ENCODE measurements at places on chromosomes 13 and 19.

DNA sequence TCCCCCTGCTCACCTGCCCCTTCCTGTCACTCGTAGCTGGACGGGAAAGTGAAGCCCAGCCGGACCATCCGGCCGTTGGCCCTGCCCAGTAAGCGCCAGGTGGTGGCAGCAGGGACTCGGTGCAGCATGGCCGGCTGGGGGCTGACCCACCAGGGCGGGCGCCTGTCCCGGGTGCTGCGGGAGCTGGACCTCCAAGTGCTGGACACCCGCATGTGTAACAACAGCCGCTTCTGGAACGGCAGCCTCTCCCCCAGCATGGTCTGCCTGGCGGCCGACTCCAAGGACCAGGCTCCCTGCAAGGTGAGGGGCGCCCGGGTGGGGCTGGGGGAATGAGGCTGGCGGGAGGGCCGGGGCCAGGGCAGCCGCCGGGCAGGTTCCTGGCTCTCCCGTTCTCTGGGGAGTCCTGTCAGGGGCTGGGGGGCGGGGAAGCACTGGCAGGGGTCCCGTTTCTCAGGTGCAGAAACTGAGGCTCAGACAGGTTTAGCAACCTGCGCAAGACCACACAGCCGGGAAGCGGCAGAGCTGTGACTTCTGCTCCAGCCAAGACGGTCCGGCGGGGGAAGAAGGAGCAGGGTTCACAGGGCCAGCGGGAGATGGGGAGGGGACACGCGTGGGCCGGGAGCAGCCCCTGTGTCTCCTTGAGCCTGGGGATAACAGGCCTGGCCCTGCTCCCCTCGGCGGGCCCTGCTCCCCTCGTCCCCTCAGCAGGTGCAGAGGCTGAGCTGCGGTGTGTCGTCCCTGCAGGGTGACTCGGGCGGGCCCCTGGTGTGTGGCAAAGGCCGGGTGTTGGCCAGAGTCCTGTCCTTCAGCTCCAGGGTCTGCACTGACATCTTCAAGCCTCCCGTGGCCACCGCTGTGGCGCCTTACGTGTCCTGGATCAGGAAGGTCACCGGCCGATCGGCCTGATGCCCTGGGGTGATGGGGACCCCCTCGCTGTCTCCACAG lies 5.3 kb downstream of the GZMM start:
- no peak for DNase-seq

- no peak for DNase-seq
Measured at GRCh38 chr13:30147421-30147820, 159.9 kb downstream of the KATNAL1 start.

DNA sequence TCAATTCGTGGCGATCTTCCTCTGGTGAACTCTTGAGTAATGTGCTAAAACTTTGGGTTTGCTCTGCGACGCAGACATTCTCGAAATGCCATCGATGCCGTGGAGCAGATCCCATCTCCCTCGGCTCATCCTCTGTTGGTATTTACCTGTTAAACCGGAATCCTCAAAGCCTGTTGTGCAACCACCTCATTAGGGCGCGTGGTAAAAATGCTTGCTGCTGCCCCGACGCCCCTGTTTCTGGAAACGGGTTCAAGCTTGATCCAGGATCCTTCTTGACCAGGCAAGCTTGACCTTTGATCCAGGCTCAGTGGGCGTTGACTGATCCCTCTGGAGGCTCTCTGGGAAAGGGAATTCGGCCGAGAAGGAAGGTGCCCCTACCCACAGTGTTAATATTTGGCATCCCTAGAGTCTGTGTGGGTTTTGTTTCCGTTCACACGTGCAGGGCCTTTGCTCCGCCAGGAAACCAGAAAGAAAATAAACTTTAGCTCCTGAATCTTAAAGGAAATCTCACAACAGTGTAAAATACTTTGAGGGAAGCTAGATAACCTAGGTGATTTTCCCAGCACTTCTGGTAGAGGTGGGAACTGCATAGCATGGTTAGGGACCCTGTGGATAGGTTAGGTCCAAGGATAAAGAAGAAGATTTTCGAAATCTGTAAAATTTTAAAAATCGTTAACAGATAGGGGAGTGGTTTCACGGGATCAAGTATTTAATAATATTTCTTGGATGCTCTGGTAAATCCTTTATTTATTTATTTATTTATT lies 1.1 kb downstream of the LSM14A start:
- no peak for DNase-seq

DNA sequence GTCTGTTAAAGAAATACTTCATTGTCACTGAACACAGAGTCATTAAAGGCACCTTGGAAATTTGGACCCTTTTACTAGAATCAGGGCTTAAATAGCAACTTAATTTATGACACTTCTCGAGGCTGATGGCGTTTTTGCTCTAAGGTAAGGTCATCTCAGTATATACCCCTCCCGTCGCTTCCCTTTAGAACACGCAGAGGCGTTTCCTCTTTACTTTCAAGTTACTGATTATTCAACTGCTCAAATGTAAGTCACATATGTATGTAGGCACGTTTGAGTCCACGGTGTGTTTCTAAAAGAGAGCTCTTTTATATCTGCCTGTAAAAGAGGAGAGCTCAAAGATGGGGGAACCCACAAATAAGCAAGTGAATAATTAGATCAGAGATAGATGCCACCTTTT lies 181.5 kb downstream of the TSHZ3 start:
- no peak for DNase-seq

GRCh38 chr13:49877629-49878218 lies 58.4 kb downstream of the SPRYD7 start:
- no peak for DNase-seq

GRCh38 chr19:50482916-50483315 lies 6.3 kb upstream of the GARIN5A start:
- no peak for DNase-seq

DNA sequence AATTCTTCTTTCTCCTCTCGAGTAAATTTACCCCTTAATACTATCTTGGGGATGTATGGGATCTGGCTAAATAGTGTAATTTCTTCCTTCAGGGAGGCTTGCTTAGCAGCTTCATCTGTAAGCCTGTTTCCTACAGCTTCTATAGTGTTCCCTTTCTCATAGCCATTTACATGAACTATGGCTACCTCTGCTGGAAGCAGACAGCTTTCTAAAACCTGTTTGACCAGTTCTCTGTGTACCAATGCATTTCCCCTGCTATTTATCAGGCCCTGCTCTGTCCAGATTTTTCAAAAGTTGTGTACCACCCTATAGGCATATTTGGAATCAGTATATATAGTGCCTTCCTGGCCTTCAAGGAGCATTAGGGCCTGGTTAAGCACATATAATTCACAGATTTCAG lies 113.6 kb upstream of the PCDH9 start:
- DNase-seq, result no peak

- DNase-seq, result no peak
Measured at GRCh38 chr19:30783936-30784335, 411.8 kb downstream of the ZNF536 start.

GRCh38 chr13:113875837-113876281 lies 12.0 kb upstream of the GAS6 start:
- DNase-seq, result no peak

DNA sequence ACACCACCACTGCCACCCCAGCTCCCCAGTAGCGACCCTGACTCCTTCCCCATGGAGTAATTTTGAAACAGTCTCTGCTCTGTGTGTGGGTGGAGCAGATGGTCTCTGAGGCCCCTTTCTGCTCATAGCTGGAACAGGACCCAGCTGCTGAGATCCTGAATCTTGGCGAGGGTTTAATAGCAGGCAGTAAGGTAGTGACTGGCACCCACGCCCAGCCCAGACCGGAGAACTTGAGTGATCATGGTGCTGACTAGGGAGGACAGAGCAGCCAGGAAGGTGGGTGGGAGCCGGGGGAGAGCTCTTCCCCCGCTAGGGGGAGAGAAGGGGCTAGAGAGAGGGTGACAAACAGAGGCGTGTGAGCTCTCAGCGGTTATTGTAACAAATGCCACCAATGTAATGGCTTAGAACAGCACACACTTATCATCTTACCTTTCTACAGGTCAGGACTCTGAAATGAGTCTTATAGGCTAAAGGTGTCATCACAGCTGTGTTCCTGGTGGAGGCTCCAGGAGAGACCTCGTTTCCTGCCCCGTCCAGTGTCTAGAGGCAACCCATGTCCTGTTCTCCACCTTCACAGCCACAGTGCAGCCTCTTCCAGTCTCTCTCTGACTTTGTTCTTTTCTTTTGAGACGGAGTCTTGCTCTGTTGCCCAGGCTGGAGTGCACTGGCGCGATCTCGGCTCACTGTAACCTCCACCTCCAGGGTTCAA lies 7.2 kb upstream of the ACER1 start:
- DNase-seq, result no peak

GRCh38 chr19:12828494-12828893 lies 5.9 kb downstream of the RTBDN start:
- no peak for DNase-seq

GRCh38 chr19:8866344-8866743 lies 34.2 kb downstream of the MBD3L1 start:
- DNase-seq, result no peak

- no peak for DNase-seq
Measured at GRCh38 chr19:38606131-38606530, 11.6 kb downstream of the MAP4K1 start.

- DNase-seq, result no peak
Measured at GRCh38 chr13:44872751-44873150, 116.5 kb downstream of the NUFIP1 start.

DNA sequence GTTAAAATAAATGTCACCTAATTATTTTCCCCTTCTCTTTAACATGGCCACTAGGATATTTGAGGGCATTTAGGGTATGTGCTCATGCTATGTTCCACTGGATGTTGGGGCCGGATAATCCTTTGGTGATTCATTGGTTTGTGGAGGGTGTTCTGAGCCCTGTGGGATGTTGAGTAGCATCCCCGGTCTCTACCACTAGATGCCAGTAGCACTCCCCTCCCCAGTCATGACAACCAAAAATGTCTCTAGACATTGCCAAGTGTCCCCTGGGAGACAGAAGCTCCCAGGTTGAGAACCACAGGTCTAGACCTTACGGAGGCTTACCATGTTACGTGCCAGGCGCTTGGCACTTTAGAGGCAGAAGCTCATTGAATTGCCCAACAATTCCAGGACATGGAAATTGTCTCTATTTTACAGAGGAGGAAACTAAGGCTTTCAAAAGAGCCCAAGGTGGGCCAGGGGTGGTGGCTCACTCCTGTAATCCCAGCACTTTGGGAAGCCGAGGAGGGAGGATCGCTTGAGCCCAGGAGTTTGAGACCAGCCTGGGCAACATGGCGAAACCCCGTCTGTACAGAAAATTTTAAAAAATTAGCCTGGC lies 14.1 kb downstream of the SHANK1 start:
- DNase-seq, result peak; percentile 10

GRCh38 chr19:30207357-30207756 lies 164.8 kb upstream of the ZNF536 start:
- DNase-seq, result no peak

DNA sequence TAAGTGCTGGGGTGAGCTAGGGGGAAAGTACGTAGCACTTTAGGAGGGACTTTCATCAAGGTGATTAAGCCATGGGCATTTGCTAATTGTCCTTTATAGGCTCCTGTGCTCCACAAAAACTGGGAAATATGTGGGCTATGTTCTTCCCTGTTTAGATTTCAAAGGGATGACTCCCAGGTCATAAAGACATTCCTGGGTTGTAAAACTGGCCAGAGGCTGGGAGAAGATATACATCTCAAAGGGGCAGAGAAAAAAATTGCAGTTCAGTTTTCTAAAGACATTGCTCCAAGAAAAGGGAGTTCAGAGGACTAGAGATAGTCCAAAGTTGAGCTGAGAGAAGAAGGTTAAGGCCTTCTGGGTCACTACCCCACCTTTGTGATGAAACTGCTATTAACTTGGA lies 204.8 kb downstream of the MYO16 start:
- no peak for DNase-seq

DNA sequence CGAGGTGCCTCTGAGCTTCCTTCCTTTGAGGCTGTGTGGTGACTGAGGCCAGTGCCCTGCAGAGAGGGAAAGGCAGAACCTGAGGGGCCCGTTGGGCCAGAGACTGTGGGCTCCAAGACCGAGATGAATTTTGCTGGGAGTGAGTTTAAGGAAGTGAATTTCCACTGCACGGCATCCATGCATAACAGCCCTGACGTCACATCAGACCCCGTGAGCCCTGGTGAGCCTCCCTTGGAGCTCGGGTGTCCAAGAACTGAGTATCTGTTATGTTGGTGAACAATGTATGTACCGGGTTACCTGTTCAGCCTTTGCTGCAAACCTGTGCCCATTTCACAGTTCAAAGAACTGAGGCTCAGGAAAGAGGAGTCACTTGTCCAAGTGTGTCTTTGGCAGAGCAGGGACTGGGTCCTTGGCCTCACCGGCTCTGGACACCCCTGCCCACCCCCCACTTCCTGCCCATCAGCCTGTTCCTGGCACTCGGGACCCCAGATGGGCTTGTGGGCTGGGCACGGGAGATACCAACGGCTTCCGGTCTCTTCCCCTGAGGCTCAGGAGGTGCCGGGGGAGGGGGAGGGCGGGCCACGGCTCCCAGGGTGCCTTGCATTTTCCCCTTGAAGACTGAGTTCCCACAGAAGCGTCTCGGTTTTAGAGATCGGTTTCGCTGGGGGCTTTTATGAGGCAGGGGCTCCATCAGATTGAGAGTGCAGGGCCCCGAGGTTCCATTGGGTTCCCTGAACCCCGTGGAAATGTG lies 33.7 kb downstream of the NFILZ start:
- no peak for DNase-seq

DNA sequence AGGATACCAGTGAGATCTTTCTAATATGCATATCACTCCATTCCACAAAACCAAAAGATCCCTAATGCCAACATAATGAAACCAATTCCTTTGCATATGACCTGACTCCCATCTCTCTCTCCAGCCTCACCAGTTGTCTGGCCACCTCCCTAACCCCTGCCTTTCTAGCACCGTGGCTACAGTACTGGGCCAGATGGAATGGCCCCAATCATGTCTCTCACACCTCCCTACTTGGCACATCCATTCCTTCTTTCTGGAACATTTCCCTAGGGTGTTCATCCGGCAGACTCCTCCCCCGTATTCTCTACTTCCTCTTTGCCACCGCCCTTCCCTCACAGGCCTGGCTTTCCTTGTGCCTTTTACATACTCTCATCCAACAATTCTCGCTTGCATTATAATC lies 62.0 kb downstream of the GPALPP1 start:
- DNase-seq, result no peak

- DNase-seq, result no peak
Measured at GRCh38 chr13:20254076-20254475, 22.0 kb upstream of the GJB6 start.

DNA sequence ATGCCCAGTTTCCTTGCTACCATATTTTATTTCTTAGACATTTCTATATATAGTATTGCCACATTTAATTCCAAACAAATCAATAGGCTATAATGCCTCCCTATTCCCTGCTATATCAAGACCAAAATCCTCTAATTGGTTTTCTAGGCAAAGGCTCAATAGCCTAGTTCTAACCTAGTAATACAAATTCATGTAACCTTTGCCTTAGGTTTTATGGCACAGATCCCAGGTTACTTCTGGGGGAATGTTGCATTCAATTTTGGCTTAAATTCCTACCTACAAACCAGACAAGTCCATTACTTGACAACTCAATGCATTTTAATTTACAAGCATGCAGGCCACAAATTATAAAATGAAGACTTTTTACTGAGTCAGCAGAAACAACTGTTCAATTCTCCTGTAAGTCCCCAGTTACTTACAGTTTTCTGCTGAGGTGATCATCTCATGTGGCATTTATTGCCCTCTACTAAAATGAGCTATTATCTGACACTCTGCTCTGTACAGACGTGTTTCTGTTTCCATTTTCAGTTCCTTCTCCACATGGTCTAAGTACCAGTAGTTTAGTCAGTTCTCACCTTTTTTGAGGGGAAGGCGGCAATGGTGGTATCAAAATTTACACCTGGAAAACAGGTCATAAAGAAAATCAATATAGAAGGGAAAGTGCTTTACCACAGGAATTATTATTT lies 11.7 kb downstream of the KCNRG start:
- no peak for DNase-seq

- no peak for DNase-seq
Measured at GRCh38 chr13:20980899-20981298, 78.4 kb upstream of the XPO4 start.

Measured in AG09319 (cell line).